Forelimb muscle (tissue), 1 donor: ENCODE measurements at places on chromosomes 7 and 10. TPM values are rescaled to one million over a fixed set of nuclear protein-coding genes. Genes with fewer than 3 reads are reported as not detected.

DNA sequence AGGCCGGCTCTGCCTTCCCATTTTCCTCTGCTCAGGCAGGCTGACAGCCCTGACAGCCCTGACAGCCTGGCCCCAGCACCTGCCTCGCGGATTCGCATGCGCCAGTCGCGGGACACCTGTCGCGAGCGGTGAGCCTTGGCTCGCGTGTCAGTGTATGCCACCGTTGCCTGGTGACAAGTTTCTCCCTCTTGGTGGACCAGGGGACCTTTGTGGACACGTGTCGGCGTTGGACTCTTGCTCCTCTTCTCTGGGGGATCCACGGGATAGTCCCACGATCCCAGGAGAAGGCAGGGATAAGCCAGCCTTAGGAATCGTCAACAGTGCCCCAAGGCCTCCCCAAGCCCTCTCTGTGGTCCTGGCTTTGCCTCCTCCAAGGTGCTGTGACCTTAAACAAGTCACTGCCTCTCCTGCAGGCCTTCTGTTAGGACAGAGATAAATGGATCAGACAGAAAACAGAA lies 18.1 kb upstream of the ZNF273 start:
- no peak for DNase-seq

- DNase-seq, result no peak
Observed at GRCh38 chr10:68202960-68203353, 29.0 kb downstream of the ATOH7 start.

DNA sequence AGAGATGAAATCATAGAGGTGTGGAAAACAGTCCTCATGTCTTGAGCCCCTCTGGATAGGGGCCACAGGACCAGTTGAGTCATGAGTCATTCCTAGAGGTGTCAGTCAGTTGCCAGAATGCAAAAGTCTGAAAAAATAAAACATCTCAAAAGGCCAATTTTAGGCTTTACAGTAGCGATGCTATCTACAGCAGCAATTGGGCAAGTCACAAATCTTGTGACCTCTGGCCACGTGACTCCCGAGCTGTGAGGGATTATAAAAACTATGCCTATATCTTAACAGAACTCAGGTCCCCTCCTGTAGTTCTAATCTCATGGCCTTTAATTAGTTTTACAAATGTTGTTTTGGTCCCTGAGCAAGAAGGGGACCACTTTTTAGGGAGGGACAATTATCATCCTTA lies 15.6 kb upstream of the TAS2R41 start:
- no peak for DNase-seq

DNA sequence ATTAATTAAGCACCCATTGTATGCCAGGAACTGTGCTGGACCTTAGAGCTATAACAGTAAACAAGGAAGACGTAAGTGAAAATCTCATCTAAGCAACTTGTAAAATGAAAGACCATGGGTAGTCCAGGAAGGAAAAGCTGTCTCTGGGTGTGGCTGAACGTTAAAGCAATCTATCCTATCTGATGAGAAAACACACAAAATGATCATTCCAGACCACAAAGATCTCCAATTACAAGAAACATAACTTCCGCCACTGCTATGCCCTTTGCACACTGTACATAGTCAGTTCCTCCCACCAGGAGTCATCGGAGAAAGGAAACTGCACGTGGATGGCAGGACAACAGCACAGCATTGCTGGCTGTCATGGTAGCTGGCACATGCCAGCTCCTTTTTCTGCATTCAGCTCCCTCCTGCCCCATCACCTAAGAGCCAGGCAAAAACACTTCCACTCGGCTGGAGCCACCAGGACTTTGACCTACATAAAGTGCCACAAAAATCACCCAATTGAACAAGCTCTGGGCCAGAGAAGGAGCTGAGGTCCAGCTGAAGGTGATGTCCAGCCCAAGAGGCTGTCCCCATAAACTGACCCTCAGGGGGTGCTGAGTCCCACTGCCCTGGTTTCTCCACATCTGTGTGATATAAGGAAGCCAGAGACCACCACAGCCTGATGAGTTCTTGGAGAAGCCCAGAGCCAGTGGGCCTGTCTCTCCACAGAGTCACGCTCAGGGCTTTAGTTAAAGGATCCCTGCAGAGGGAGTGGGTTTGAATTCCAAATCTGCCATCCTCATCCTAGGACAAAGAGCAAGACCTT lies 56.4 kb downstream of the STEAP1B start:
- no peak for DNase-seq

GRCh38 chr10:95229724-95230627 lies 35.9 kb downstream of the ACSM6 start:
- DNase-seq, result no peak

DNA sequence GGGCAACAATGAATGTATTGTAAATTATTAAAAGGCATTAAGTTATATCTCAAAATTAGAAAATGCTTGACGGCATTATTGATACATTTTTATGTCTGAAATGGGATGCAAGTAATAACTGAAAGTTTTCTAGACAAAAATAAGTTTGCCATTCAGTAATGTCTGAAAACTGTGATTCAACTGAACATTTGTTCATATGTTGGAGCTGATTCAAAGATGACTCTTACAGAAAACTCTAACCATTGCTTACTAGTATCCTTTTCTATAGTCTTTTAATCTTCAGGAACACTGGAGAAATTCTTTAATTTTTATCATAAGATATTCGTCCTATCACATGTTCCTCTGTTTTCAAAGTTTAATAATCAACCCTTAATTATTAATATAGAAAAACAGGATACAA lies 71.1 kb upstream of the TFEC start:
- DNase-seq, result no peak

- no peak for DNase-seq
Observed at GRCh38 chr10:76766682-76767081, 870.9 kb downstream of the KCNMA1 start.

DNA sequence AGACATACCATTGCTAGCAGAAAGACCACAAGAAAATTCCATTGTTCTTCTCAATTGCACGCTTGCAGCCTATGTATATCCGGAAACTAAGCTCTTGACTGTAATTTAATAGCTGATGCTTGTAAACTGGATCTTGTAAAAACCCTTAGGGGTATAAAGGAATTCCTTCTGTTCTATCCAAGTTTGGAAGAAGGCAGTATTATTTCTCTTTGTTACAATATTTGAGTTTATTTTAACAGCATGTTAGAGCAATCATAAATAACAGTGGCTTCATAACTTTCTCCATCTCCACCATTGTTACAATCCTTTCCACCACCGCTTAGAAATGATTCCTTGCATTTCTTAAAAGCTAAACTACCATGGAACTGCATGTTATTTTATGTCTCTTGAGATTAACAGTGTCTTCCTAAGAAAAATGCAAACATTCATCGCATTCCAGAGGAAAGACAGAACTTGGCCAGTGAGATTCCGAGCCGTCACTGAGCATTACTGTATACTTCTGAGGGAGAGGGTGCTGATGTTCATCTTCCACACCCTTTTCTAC lies 92.5 kb downstream of the TRIL start:
- peak; percentile 38 for DNase-seq

DNA sequence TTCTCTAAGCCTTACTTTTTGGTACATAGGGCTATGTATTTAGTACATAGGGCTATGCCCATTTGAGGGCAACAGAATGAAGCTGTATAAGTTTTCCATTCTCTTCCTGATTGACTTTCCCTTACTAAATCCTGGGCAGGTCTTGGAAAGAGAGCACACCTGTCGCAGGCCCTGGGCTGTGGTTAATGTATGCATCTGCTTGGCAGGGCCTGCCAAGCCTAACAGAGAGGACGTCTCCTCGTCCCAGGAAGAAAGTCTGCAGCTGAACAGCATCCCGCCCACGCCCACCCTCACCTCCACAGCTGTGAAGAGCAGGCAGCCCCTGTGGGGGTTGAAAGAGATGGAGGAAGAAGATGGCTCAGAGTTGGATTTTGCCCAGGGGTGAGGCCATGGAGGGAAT lies 8.9 kb upstream of the PVRIG start:
- DNase-seq, result no peak

GRCh38 chr10:133157662-133158436 lies 2.2 kb upstream of the KNDC1 start:
- no peak for DNase-seq

GRCh38 chr7:101740981-101741725 lies 76.3 kb upstream of the CUX1 start:
- DNase-seq, result no peak

GRCh38 chr7:137074391-137075030 lies 206.1 kb downstream of the CHRM2 start:
- no peak for DNase-seq

- no peak for DNase-seq
Observed at GRCh38 chr7:143979359-143979758, 20.8 kb upstream of the OR6B1 start.

- no peak for DNase-seq
Observed at GRCh38 chr7:124908259-124908658, 21.4 kb downstream of the POT1 start.

DNA sequence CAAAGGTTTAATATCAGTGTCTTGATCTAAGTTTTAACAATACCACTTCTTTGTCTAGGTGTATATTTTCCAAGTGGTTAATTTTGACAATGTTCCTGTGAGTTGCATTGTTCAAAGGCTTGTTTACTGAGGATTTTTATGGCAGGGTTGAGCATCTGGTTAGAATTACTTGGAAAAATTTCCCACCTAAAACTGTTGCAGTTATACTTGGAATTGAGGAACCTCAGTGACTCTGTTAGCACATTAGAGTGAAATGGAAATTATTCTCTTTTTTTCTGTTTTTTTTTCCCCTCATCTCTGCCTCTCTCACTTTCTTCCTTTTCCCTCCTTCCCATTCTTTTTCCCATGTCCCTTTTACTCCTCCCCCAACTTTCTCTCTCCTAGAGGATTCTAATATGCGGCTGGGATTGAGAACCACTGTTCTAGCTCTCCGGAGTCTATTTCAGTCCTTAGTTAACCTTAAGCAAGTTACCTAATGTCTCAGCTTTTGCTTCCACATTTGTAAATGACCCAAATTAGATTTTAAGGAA lies 107.0 kb downstream of the PODXL start:
- DNase-seq, result no peak

DNA sequence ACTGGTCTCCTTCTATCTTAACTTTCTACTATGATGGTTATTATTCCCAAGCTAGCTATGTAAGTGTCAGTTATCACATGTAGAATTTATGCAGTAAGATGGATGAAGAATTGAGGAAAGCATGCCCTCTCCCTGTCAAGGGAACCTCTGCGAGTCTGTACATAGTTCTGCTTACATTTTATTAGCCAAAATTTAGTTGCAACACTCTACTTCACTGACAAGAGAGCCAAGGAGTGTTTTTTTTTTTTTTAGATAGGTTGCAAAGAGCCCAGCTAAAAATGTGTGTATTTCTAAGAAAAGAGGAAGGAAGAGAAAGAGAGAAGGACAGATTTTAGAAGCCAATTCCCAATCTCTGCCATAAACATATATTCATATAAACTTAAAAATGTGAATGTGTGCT lies 357.7 kb upstream of the LRRN3 start:
- DNase-seq, result no peak

DNA sequence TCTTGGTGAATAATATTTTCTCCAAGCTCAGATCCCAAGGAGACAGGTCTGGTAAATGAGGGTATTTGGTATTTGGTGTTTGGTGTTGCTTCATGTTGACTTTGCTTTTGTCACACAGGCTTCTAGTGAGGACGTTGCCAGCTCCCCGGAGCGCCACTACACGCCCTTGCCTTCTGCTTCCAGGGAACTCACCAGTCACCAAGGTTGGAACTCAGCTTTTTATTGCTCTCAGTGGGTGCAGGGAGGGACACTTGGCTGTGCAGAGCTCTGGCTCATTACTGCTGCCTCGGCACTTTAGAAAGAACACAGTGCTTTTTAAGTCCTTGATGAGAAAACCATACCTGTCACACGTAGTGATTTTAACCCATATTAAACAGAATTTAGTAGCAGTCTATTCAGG lies 892.9 kb downstream of the LRMDA start:
- no peak for DNase-seq

- DNase-seq, result no peak
Observed at GRCh38 chr7:93430917-93431588, 143.5 kb downstream of the CALCR start.

GRCh38 chr10:113589201-113589770 lies 36.4 kb downstream of the HABP2 start:
- DNase-seq, result no peak

DNA sequence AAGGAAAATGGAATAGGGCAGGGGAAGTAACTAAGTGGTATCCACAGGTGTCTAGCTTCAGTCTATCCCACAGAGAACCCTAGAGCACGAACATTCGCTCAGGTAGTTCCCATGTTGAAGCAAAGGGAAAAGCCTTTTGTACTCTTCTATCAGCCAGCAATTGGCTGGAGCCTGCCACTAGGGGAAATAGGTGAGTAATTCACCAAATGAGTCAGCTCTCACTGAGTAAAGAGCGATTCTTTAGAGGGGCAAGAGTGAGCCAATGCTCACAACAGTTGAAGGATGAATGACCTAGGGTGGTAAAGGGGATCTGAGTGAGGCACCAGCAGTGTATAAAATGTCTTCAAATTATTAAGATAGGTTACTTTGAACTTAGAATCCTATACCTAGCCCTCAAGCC lies 94.1 kb upstream of the ZNF800 start:
- no peak for DNase-seq

DNA sequence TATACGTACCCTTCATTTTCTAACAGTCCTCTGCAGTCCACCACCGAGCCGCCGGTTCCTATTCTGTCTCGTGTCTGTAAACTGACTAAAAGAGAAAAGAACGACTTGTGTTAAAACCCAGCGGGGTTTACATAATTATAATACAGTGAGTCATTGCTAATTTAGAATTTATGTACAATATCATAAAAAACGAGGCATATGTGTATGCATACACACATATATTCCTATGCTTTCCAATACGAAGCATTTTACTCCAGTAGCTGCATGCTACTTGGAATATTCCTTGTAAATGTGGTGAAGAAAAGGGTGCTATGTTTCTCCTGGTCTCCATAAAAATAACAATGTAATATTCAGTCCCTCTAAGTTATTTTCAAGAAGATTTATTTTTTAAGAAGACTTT lies 89.1 kb downstream of the SMURF1 start:
- no peak for DNase-seq

GRCh38 chr10:122373108-122373507 lies 1.4 kb upstream of the PLEKHA1 start:
- DNase-seq, result no peak

The FGFBP3 gene
- 2.1 TPM for polyA plus RNA-seq

The SRRM3 gene
- polyA plus RNA-seq, result 0.63 TPM

The TFR2 gene
- 0.90 TPM for polyA plus RNA-seq

The MOGAT3 gene
- polyA plus RNA-seq, result not detected

The ERCC6 gene
- 10.6 TPM for polyA plus RNA-seq

The KIF11 gene
- 11.8 TPM for polyA plus RNA-seq

The PVRIG gene
- 9.1 TPM for polyA plus RNA-seq
